Activated CD4-positive, alpha-beta T cell treated with anti-CD3 and anti-CD28 coated beads, Interleukin-2, amount 10 ng/mL, durations not matched to agents 24 days and 14 days (primary cell): ENCODE measurements at places on chromosomes 12 and 14. TPM values are rescaled to one million over a fixed set of nuclear protein-coding genes. Genes with fewer than 3 reads are reported as not detected.

The TAS2R8 gene
- total RNA-seq, result not detected in 2 replicates

DNA sequence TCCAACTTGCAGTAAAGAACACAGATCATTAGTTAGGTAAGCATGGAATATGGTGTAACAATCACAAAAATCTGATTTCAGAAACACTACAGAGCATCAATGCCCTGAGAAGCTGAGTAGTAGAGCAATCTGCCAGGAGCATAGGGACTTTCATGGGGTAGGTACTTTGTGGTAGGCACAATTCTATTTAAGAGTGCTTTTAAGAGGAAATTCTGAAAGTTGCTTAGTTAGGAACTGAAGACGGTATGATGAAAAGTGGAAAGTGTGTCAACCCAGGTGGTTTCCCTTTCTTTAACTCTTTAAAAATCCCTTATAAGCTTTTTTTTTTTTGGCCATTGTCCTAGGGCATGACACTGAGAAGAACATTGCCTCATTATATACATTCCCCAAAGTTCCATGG is 535.7 kb upstream of the FBXO33 start:
- DNase-seq, result no peak

GRCh38 chr12:84507956-84508850 is 404.4 kb downstream of the SLC6A15 start:
- no peak for DNase-seq

The CMA1 gene
- total RNA-seq, result not detected in 2 replicates

The KRT83 gene
- not detected in 2 replicates for total RNA-seq

The CGRRF1 gene
- total RNA-seq, result 7.8 and 11.9 TPM in 2 replicates

DNA sequence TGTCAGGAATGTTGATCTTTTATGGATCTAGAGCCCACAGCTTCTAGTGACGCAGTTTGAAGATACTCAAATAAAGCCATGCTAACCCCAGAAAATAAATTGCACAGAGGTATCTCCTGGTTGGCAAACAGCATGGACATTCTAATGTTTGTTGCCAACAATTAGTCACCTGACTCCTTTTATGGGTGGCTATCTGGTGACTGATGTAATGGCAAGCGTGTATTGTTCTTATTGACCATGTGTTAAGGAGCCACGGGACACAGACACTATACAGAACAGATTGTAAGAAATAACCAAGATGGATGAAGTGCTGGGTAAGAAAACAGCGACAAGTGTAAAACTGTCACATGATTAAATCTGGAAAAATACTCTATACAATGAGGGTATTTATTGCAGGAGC is 401.3 kb upstream of the PDE3A start:
- no peak for DNase-seq

The C14orf39 gene
- not detected in 2 replicates for total RNA-seq

The PTPN21 gene
- 0.05 and 0.21 TPM in 2 replicates for total RNA-seq

DNA sequence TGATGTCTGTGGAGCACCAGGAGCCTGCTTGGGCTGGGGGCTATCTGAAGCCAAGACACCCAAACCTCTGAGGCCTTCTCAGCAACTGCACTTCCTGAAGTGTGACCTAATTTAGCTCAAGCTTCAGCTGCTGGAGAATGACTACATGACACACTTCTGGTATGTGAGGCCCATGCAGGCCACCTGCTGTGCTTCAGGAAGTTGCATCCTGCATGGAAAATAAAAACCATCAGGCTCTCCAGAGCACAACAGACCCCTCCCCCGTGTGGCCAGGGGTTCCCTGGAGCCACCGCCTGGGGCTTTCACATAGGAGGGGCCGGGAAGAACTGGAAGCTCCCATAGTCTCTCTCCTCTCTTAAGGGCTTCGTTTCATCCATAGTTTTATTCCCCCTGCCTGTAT is 217.7 kb downstream of the SLC15A4 start:
- no peak for DNase-seq

GRCh38 chr12:132327336-132328171 is 1.8 kb downstream of the GALNT9 start:
- DNase-seq, result peak; percentile 59

GRCh38 chr12:69666798-69667197 is 32.3 kb downstream of the BEST3 start:
- DNase-seq, result no peak
